CD8-positive, alpha-beta T cell (primary cell): ENCODE measurements at places on chromosomes 12 and 14.

GRCh38 chr14:36271222-36271621 is 49.2 kb downstream of the MBIP start:
- no peak for DNase-seq

GRCh38 chr14:49975276-49975675 is 82.4 kb downstream of the ARF6 start:
- no peak for DNase-seq

GRCh38 chr12:132289356-132290202 is 39.8 kb downstream of the GALNT9 start:
- no peak for DNase-seq

GRCh38 chr12:15151161-15152091 is 69.8 kb downstream of the RERG start:
- DNase-seq = no peak

DNA sequence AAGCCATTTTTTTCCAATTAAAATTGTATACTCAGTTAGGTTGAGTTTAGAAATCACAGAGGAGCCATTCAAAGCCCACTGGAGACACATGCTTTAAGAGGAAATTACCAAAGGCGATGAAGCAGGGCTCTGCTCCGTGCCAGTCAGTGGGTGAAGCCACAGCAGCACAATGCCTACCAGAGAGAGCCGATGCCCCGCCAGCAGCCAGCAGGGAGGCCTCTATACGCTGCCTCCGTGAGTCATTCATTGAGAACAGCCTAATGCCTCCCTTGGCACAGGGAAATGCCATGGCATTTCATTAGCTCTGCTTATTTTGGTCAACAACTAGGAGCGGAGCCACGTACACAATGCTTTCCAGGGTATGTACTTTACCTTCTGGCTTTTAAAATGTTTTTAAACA is 197.8 kb upstream of the FRMD6 start:
- DNase-seq = no peak

GRCh38 chr14:81450100-81450531 is 50.0 kb upstream of the STON2 start:
- DNase-seq = no peak

DNA sequence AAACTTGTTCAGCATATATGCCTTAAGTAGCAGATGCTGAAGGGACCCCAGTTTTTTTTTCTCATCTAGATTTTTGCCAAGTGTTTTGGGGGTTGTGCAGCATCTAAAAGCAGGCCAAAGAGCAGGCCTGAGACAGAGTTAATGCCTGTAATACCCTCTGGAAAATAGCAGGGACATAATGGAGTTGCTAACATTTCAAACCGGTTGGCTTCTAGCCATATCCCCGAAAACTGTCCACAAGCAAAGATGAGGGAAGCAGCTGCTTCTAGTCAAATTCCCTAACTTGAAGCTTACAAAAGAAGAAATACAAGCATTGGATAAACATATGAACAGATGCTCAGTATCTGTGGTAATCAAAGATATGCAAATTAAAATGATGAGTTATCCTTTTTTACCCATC is 52.1 kb upstream of the AEBP2 start:
- DNase-seq = no peak

DNA sequence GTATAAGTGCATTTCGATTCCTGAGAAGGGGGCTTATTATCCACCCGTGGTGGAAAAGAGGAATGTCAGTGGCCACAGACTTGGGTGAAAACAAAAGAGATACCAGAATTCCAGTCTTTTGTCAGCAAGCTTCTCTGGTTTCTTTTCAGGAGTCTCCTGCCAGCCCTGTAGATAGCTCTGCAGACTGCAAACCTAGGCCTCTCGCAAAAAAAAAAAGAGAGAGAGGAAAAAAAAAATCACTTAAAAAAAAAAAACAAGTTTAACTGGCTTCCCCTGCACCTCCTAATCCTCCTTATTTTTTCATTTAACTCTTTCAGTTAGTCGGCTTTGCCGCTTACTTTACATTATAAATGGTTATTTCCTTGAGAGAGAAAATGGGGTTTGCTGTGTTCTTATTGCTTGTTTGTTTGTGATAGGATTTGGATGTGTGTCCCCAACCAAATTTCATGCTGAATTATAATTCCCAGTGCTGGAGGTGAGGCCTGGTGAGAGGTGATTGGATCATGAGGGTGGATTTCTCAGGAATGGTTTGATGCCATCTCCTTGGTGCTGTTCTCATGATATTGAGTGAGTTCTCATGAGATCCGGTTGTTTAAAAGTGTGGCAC is 170.0 kb downstream of the BCL11B start:
- DNase-seq = no peak

GRCh38 chr14:104385111-104385510 is 194.5 kb upstream of the C14orf180 start:
- DNase-seq = no peak

DNA sequence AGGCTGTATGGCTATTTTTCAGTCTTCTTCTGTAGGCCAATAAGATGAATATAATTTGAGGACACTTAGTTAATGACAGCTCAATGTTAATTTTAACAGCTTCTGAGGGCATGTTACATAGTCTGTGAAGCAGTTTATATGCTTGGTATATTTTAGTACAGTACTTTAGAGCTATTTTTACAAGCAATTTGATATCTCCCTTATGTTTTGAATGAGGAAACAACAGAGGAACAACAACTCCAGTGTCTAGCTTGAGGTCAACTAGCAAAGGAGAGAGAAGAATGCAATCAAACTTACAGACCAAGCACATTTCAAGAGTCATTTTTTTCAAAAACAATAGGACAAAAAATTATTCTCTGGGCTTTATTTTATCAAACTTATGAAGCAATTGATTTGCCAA is 469.1 kb upstream of the DCN start:
- no peak for DNase-seq

DNA sequence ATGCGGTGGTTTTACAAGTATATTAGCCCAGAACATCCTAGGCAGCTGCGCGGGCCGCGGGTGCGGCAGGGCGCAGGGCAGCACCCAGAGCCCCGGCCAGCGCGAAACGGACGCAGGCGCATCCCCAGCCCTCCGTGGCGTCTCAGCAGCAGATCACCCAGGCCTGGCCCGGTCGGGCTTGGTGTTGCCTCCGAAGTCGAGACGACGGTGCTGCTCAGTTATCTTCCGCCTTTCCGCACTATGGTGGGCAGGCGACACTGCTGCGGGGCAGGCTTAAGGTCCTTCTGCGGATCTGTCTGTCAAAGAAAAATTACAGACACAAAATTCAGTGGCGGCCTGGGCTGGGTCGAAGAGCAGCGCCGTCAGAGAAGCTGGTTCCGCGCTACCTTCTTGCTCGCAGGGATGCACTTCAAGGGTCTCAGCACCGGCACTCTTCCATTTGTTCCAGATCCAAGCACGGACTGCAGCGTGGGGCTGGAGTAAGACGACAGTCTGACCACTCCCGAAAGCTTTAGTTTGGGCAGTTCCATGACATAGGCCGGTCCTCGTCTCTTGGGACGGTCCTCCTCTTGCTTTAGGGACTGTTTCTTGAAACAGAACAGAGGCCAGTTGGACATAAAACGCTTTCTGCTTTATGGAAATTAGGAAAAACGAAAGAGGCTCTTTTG is 75.8 kb downstream of the MOK start:
- DNase-seq = no peak

DNA sequence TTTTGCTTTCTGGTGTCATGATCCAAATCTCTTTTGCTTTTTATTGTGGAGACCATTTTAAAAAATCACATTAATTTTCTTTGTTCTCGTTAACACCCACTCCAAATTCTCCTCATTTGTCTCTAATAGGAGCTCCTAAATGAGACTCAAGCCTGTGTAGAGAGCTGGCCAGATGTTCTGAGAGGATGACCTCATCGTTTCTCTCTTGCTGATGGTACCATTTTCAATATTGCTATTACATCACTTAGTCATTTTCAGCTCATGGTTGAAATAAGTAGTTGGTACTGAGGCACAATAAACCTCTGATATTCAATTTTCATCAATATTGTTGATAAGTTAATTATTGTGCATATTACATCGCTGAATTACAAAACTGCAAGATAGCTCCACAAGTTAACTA is 31.5 kb downstream of the SPTB start:
- DNase-seq = no peak

- no peak for DNase-seq
Observed at GRCh38 chr12:105920161-105920684, 218.5 kb downstream of the NUAK1 start.

DNA sequence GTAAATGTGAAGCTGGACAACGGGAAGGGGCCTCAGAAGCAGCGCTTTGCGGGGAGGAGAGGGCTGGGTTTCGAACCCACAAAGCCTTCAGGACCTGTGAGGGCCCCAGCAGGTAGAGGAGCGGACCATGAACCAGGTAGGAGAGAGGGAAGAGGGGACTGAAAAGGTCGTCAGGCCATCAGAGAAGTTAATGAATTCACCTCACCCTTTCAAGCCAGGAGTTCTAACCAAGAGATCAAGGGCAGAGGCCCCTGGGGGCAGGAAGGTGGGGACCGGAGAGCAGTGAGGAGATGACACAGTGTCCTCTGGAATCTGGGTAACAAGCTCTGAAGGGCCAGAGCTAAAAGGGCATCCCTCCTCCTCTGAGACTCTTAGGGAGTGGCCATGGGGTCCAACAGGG is 19.4 kb downstream of the SERPINA1 start:
- DNase-seq = no peak

- DNase-seq = no peak
Observed at GRCh38 chr14:73234586-73235394, 2.5 kb upstream of the PAPLN start.

DNA sequence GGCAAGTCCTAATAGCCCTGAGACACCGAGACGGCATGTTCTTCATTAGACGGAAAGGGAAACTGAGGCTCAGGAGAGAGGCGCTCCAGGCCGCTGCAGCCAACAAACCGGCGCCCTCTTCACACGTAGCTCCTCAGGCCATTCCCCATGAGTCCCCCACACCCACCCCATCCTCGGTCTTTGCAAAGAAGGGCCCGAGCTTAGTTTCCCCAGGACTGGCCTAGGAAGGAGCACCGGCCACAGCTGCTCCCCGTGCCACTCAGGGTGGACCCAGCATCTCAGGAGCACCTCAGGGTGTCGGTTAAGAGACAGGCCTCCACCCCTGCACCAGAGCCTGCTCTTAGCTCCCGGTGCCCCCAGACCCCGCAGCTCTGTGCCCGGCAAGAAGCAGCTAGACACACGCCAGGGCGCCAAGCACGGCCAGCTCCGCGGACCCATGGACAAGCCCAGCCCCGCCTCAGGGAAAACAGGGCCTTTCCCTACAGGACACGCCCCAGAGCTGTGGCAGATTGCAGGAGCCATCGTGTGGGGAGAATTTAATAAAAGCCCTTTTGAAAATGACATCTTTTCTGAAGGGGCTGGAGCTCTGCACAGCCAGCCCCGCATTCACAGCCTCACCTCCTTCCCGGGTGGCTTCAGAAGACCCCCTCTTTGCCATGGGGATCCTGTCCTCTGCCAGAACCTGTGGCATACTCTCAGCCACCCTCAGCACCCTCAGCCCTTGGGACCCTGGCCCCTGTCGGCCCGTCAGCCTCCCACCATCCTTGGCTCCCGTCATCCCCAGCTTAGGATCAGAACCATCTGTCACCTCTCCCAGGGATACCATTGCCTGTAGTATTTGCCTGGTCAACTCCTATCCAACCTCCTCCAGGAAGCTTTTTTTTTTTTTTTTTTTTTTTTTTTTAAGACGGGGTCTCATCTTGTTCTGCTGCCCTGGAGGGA is 59.7 kb downstream of the LGMN start:
- no peak for DNase-seq

GRCh38 chr12:107487011-107487680 is 198.5 kb upstream of the PWP1 start:
- DNase-seq = no peak

GRCh38 chr12:51270067-51270950 is at the start of gene SMAGP:
Gene SMAGP (minus strand): TSS chr12:51270415. CDS start chr12:51269278, 1,137 bp downstream.
- peak; percentile 44 for DNase-seq

DNA sequence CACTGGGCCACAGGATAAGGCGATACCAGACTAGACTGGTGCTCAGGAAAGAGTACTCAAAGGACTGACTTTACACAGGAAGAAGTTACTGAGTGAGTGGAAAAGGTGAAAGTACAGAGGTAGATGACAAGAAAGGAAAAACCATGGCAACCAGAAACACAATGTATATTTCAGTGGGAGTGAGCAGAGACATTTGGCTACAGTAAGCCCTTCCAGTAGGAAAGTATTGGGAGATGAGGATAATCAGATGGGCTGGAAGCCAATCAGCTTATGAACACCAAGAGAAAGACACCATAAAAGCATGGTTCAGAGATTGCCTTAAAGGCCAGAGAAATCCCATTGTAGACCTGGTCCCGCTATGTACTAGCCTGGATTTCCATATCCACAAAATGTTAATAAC is 51.6 kb downstream of the TMTC1 start:
- no peak for DNase-seq

DNA sequence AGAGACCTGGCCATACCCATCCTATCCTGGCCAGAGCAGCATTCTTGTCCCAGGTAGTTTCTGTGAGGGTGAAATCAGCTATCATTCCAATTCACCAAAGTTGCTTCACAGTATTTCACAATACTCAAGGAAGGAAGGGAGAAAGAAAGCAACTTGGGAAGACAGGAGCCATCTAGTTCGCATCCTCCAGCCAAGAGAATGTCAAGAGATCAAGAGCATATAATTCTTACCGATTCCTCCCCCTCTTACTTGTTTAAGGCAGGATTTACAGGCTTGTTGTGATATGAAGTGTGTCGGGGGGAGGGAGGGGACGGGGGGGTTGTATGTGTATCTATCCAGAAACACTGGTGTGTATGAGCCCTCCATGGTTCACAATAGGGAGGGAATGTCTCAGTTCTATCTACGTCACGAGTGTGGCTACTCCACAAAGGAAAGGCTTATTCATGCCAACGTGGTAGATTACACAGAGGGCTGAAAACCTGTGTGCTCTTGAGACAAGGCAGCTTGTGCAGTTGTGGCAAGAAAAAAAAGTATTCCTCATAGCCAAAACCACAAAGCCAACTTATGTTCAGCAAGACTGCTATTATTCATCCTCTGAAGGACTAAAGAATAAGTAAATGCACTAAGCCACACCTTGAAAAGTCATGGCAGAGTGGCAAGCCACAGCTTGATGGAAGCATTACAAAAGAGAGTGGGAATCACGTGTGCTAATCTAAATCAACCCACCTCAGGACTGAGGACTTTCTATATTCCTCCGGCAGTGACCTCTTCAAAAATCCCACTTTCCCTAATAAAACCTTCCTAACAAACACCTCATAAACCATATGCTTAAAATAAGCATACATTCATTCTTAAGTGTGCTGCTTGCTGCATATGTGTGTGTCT is 35.0 kb downstream of the CORO1C start:
- DNase-seq = no peak

DNA sequence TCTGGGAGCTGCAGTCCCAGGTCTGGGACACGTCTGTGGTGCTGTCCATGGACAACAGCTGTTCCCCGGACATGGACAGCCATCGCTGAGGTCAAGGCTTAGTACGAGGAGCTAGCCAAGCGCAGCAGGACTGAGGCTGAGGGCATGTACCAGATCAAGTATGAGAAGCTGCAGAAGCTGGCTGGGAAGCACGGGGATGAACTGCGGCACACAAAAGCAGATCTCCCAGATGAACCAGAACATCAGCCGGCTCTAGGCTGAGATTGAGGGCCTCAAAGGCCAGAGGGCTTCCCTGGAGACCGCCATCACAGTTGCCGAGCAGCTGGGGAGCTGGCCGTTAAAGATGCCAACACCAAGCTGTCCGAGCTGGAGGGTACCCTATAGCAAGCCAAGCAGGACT is 375.3 kb downstream of the SEC23A start:
- DNase-seq = no peak
